ENCODE measurements at places on chromosomes 1 and 21. TPM values are rescaled to one million over a fixed set of nuclear protein-coding genes. Genes with fewer than 3 reads are reported as not detected.

Gene CYP2J2
- 2.4 TPM for total RNA-seq

Gene HMGCS2
- not detected for total RNA-seq

Gene DENND2C
- 10.8 TPM for total RNA-seq

Gene RIPK4
- total RNA-seq = 9.2 TPM

Gene CCDC27
- not detected for total RNA-seq

Gene GUCA2B
- not detected for total RNA-seq

Gene APOBEC4
- total RNA-seq = not detected

Gene NUP210L
- total RNA-seq = not detected

Gene C8B
- not detected for total RNA-seq

Gene SLC25A34
- 0.33 TPM for total RNA-seq

Gene DCST2
- total RNA-seq = 2.4 TPM

Gene PLEKHM2
- 55.4 TPM for total RNA-seq

Gene FLG2
- not detected for total RNA-seq

Gene TFF2
- total RNA-seq = not detected

Gene LCE6A
- total RNA-seq = not detected

Gene LHX4
- not detected for total RNA-seq

Gene LCE1E
- total RNA-seq = not detected

Gene MROH7
- 1.1 TPM for total RNA-seq

Gene MAP1LC3C
- not detected for total RNA-seq

Data from placental epithelial cell (primary cell).